ENCODE measurements at places on chromosomes 16 and 17.

DNA sequence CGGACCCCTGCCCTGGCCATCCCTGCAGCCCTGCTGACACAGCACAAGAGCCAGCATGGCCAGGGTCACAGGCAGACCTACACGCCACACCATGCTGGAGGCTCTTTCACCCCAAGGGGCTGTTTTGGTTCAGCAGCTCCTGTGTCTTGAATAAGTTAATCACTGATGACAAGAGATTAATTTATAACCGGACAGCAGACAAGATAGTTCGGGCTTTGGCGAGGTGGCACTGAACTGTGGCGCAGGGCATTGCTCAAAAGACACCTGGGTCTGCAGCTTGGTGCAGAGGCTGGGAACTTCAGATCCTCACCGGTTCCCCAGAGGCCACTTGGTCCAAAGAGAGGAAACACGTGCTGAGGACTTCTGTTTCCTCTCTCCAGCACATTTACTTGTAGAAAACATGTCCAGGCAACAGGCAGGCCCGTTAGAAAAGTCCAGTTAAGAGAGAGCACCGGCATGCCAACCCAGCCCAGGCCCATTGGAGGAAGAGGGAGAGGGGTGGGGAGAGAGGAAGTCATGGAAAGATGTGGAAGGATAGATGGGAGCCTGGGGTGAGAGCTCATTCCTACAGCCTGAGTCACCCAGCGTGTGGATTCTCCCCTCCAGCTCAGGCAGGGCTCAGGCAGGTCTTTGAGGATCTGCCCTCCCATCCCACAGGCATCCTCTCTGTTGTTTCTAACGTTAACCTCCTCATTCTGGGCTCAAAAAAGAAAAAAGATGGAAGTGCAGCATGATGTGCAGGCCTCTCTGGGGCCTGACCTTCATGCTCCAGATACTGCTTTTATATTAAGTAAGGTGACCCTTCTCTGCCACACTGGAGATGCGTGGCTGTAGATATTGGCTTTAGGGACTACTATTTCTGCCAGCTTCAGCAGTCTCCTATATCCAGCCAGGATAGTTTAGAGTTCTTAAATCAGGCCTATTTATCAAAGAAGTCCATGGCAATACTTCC is 80.0 kb upstream of the HNF1B start:
- no peak for DNase-seq

DNA sequence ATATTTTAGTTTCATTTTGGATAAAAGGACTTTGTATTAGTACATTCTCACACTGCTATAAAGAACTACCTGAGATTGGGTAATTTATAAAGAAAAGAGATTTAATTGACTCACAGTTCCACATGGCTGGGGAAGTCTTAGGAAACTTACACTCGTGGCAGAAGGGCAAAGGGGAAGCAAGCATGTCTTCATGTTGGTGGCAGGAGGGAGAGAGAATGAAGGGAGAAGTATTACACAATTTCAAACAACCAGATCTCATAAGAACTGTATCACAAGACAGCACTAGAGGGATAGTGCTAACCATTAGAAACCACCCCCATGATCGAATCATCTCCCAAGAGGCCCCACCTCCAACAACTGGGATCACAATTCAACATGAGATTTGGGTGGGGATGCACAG is 142.9 kb downstream of the USP31 start:
- no peak for DNase-seq

GRCh38 chr16:88533932-88534637 is 36.1 kb upstream of the ZC3H18 start:
- DNase-seq = peak; percentile 82

DNA sequence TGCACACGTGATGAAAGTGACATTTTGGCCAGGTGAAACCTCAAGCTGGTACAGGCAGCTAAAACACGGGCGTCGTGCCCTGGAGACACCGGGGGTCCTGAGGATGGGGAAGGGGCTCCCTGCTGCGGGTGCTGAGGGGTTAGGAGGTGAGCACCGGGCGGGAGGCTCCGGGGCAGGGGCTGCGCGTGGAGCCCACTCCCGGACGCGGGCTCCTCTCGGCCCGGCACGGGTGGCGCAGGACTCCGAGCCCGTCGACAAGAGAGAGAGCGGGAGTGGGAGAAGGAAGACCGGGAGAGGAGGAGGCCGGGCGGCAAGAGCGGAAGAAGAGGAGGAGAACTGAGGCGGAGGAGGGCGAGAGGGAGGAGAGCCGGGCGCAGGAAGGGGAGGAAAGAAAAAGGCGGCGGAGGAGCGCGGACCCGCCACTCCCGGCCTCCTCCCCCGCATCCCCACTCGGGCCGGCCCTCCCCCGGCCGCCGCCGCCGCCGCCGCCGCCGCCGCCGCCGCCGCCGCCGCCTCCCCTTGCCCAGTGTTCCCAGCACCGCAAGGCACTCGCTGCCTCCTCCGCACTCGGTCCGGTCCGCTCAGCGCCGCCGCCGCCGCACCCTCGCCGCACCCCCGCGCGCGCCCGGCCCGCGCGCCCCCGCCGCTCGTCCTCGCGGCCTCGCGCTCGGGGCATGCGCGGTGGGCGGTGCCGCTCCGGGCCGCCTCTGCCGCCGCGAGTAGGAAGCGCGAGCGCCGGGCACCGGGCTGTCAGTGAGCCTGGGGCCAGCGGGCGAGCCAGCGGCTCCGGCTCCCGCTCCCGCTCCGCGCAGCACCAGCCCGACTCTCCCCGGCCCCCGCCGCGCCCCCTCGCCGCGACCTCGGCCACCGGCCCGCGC is at the start of gene PRKCA:
Gene PRKCA, plus strand, starts transcription at position 750 of the 878 bp plus-strand sequence.
- peak; percentile 75 for DNase-seq

DNA sequence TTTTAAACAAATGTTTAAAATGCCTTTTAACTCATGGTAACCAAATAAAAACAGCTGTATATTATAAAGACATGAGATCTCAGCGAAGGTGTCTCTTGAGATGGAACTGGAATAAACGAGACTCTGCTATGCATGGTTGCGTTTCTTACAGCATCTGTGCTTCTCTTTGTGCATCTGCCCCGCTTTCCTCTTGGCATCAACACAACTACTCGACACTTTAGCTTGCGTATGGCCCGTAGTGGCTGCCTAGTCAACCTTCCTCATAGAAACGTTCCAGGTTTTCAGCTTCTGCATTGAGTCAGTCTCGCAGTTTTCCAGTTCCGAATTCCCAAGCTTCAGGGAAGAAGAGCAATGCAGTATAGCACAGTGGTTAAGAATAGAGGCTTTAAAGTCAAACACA is 214.9 kb downstream of the CEP112 start:
- DNase-seq = no peak

DNA sequence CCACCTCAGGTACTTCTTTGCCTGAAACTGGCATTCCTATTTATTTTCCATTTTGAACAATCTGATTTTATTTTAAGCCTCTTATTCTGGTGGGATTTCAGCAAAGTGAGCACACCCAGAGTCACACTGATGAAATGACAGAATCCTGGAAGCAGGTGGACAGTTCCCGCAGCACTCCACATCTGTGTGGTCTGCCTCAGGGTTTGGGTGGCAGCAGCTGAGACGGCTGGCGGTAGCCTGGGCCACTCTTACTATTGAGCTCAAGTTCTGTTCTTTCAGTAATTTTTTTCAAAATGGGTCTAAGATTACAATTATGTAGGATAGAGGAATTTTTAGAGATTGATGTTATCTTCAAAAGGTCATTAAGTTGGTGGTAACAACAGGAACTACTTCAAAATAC is 32.5 kb upstream of the ENDOV start:
- no peak for DNase-seq
